ENCODE measurements at places on chromosomes 1 and 21. TPM values are rescaled to one million over a fixed set of nuclear protein-coding genes. Genes with fewer than 3 reads are reported as not detected.

FAM163A gene
- not detected for total RNA-seq

SYNJ1 gene
- 1.5 TPM for total RNA-seq

AK4 gene
- 34.6 TPM for total RNA-seq

GJA8 gene
- not detected for total RNA-seq

Data from A549 treated with dexamethasone at 1 μM for 4 hours (cell line).